ENCODE measurements at places on chromosomes 1 and 21. TPM values are rescaled to one million over a fixed set of nuclear protein-coding genes. Genes with fewer than 3 reads are reported as not detected.

OR2L2 gene
- total RNA-seq = 0.11 TPM

FCAMR gene
- not detected for total RNA-seq

TEKT2 gene
- 0.64 TPM for total RNA-seq

SLAMF6 gene
- total RNA-seq = 28.6 TPM

CATSPERE gene
- total RNA-seq = 0.69 TPM

MAN1A2 gene
- total RNA-seq = 26.5 TPM

MAP1LC3C gene
- not detected for total RNA-seq

KLHDC9 gene
- not detected for total RNA-seq

DNA sequence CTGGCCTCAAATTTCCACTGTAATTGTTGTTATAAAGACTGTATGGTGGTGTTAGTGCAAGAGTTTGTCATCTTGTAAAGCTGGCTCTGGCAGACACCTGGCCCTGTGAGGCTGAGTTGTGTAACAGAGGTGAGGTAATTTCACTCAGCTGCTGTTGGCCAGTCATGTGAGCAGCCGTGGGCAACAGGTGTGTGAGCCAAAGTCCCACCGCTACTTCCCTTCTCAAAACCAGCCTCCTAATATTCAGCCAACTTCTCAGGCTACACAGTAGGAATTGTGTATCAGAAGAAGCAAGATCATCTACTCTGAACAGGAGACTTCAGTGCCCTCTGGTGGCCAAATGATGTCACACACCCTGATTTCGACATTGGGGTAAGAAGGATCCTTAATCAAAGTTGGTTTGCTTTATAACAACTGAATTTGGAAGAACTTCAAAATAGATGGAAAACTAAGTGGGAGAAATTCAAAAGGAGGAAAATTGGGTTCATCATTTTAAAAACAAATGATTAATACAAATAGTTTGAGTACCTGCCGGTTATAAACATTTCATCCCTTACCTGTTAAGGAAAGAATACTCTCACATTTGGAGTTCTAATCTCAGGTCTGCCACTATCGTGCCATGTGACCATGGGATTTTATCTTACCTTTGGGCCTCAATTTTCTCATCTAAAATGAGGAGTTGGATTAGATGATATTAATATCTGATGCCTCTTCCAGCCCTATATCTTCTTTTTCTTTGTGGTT lies 2.6 kb upstream of the CREG1 start:
- no peak for ATAC-seq

DNA sequence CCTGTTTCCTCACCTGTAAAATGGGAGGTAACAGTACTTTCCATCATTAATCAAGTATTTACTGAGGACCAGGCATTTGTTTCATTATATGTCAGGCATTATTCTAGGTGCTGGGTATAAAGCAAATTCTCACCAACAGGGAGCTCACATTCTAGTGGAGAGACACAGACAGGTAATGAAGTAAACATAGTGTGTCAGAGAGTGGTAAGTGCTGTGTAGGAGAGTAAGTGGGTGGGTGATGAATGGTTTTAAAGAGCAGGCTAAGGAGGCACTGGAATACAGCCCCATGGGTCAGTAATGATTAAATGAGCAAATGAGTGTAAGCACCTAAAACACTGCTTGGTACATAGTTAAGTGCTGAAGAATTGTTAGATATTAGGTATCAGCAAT lies 60.4 kb downstream of the DNTTIP2 start:
- peak; percentile 57 for ATAC-seq

DNA sequence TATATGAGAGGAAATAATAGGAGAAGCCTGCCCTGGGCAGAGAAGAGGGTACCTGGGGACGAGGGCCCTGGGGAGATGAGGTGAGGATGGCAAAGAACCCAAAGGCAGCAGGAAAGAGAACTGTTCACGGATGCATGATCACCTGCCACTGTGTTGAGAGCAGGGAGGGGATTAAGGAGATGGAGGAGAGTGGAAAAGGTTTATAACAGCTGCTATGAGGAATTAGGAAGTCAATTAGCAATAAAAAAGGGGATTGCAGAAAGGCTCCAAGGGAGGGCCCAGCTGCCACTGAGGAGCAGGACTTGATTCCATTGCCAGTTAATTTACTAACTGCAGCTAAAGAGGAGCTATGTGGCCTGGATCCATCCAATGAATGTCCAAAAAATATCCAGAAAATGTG lies 61.1 kb downstream of the GFI1 start:
- ATAC-seq = no peak

DNA sequence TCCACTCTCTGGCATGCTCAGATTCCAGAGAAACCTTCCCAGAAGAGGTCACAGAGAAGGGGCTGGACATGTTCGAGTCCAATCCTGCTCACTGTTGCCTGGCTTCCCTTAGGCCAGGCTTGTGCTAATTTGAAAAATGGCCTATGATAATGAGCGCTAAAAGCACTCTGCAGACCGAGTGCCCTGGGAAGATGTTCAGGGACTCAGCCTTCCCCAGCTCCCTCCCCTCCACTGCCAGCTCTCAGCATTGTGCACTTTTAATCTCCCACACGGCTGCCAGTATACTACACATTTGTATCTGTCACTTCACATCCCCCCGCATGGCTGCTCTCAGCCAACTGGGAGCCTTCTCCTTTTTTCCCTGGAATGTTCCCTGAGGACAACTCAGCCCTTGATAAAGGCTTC lies 24.1 kb downstream of the FAM163A start:
- no peak for ATAC-seq

- no peak for ATAC-seq
Measured at GRCh38 chr1:175737451-175737850, 5.9 kb downstream of the TNR start.

GRCh38 chr21:41124641-41125201 lies 43.2 kb upstream of the BACE2 start:
- ATAC-seq = no peak

GRCh38 chr1:32972814-32973428 lies 8.3 kb upstream of the RNF19B start:
- ATAC-seq = peak; percentile 5

- no peak for ATAC-seq
Measured at GRCh38 chr1:109514846-109515245, 5.3 kb upstream of the AMIGO1 start.

DNA sequence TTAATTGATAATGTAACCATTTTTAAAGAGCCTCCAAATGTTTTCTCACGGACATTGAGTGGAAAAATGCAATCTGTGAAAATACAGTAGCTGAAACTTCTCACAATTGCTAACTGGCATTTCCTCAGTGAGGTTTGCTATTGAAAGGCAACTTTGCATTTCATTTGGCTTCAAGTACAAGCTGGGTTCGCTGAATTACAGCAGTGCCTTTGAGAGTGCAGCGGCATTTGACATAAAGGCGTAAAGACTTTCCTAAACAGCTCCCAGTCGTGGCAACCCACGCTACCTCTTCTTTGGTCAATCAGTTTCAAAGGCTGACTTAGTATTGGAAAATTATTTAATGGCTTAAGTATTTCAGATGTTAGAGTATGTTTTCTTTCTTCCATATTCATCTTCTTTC lies 39.3 kb upstream of the ZBTB18 start:
- ATAC-seq = no peak

DNA sequence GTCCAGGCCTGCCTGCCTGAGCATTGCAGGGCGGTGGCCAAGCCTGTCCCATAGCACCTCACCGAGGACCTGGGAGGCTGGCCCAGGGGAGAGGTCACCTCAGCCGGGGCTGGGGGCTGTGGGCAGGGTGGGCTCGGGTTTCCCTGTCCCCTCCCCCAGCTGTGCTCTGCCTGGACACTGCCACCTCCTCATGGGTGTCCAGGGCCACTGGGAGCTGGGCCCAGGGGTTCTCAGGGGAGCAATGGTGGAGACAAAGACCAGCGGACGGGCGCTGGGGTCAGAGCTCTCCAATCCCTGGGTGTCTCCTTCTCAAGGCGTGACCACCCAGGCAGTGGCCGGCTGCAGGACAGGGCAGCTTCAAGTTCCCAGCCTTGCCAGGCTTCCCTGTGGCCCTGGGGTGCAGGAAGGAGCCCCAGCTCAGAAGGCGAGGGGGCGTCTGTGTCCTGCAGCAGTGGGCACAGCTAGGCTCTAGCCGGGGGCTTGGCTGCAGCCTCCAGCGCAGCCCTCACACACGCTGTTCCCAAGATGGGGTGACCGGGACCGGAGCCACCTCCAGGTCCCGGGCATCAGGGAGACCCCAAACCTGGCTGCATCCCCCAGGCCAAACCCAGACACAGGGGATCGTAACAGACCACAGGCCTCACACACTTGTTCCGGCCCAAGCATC lies 29.0 kb downstream of the TP73 start:
- no peak for ATAC-seq

GRCh38 chr1:54708385-54708784 lies 7.3 kb upstream of the TTC4 start:
- ATAC-seq = no peak

DNA sequence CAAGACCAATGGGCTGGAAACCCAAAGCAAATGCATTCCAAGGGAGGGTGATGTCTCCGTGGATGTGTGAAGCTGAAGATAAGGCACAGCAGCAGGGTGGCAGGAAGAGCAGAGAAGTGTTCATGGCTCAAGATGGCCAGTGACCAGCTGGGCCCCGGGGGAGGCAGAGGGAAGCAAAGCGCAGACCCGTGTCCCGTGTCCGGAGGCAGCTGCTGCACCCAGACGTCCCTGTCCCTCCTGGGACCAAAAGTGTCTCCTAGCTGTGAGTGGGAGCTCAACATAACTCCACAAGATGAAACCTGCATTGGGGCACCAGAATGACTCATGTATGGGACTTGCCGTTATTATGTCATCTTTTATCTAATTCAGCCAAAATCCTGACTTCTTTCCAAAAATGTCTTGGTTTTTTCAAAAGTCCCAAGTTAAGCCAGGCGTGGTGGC lies 118.2 kb downstream of the RIPK4 start:
- peak; percentile 31 for ATAC-seq

DNA sequence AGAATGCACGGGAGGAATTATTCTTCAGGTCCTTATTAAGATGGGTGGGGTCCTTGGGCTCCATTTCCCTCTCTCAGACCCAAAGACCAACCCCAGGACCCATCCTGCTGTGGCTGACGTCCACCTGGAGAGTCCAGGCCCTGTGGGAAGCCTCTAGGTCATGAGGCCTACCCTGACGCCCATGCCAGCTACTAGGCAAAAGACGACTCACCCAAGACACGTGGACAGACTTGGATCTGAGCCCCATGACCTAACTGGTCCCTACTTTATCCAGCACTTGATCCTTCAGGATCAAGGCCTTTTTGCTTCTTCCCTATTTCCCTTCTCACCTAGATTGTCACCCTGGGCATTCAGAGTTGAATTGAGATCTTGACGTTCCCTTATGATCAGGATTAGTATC lies 56.0 kb upstream of the CASZ1 start:
- ATAC-seq = no peak

GRCh38 chr1:229582011-229582694 lies 23.6 kb upstream of the ABCB10 start:
- no peak for ATAC-seq

DNA sequence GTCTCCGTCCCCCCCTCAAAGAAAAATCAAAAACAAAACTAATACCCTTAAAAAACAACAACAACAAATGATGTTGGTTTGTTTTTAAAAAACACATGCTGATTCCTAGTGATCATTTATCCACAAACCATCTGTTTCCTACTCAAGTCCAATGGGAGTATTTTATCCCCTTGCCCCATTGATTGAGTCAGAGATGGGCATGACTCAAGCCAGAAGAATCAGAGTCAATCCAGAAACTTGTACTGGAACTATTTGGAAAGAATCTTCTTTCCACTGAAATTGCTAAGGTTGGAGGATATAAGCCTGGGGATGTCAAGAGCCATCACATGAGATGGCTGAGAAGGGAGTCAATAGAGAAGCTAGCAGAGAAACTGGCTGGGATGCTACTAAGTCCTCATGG lies 176.4 kb downstream of the MIS18A start:
- no peak for ATAC-seq

DNA sequence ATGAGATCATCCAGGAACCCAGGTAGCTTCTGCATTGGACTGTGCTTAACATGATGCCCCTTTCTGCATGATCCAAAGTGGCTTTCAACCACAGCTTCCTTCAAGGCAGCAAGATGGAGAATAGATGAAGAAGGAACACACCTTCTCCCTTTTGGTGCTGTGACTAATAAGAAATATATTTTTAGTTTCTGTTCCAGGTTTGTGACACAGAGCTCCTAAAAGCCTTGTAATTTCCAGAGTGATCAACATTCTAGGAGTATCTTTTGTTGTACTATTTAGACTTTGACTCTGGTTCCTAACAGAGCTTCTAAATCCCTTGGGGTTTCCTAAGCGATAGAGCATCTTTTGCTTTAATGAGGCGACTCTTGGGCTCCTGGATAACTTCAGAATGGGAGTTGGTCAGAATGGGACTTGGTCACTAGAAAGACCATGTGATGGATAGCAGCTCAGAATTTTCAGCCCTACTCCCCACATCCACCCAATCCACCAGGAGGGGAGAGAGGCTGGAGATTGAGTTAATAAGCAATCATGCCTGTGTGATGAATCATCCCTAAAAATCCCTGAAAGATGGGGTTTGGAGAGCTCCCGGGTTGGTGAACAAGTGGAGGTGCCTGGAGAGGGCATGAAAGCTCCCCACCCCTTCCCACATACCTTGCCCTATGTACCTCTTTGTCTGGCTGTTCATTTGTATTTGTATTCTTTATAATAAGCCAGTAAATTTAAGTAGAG lies 134.8 kb downstream of the FGGY start:
- ATAC-seq = peak; percentile 6

GRCh38 chr1:33586106-33586505 lies 113.7 kb downstream of the ZSCAN20 start:
- no peak for ATAC-seq

DNA sequence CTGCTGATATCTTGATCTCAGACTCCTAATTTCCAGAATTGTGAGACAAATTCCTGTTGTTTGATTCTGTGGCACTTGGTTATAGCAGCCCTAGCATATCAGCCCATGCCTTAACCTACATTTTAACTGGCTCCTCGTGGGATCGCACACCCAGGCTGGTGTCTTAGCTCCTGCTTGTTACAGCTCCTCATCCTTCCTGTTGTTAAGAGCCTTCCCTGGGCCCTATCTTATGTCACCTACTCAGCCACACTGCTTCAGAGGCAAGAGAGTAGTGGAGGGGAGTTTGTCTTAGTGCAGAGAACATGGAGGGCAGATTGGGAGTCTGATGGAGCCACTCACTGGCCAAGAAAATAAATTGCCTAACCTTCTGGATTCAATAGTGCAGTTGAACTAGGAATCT lies 131.0 kb downstream of the ROR1 start:
- no peak for ATAC-seq

DNA sequence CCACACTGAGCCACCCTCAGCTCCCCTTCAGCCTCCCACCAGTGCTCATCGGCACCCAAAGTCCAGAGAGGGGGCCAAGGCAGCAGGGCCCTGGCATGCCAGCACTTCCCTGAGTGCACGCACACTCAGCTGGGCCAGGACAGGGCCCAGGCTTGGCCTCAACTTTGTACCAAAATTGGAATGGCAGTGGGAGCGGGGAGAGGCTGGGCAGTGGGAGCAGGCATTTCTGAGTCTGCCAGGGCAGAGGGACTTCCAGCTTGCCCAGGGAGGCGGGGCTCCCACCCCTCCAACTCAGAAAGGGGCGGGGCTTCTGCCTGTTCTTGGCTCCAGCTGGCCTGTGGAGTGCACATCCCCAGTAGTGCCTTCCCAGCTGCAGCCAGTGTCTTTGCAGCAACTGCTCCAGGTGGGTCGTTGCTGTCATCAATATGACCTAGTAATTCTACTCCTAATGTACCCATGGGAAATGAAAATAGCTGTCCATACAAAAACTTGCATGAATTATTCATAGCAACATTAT lies 10.3 kb upstream of the SNX7 start:
- no peak for ATAC-seq
